ENCODE measurements at places on chromosomes 13 and 19. TPM values are rescaled to one million over a fixed set of nuclear protein-coding genes. Genes with fewer than 3 reads are reported as not detected.

DNA sequence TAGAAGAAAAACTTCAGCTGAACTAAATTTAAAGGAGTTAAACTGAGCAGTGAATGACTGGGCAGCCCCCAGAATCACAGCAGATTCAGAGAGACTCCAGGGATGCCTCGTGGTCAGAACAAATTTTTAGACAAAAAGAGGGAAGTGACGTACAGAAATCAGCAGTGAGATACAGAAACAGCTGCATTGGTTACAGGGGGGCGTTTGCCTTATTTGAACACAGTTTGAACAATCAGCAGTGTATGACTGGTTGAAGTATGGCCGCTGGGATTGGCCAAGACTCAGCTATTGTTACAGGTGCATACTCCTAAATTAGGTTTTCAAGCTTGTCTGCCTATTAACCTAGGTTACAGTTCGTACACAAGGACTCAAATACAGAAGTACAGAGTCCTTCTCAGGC is 2.2 kb upstream of the SPRYD7 start:
- no peak for DNase-seq

- peak; percentile 71 for DNase-seq
Measured at GRCh38 chr13:43307921-43308433, 284.6 kb downstream of the DNAJC15 start.

DNA sequence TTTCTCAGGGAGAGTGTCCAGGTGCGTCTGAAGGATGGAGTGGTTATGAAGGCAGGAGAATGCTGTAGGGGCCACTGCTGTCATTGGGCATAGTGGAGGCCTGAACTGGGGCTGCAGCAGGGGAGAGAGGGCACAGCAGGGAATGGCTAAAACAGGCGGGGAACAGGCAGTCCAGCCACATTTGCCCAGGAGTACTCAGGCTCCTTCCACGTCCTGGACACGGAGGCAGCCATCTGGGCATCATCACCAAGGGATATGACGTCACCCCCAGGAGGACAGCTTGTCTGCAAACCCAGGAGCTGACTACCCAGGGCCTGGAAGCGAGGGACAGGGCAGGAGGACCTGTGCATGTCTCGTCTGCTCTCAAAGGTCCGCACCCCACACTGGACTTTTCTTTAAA is 22.2 kb downstream of the VSTM2B start:
- no peak for DNase-seq

GRCh38 chr13:68064001-68064770 is 834.0 kb upstream of the PCDH9 start:
- DNase-seq: no peak

- DNase-seq: no peak
Measured at GRCh38 chr13:76351541-76352229, 534.5 kb downstream of the KCTD12 start.

DNA sequence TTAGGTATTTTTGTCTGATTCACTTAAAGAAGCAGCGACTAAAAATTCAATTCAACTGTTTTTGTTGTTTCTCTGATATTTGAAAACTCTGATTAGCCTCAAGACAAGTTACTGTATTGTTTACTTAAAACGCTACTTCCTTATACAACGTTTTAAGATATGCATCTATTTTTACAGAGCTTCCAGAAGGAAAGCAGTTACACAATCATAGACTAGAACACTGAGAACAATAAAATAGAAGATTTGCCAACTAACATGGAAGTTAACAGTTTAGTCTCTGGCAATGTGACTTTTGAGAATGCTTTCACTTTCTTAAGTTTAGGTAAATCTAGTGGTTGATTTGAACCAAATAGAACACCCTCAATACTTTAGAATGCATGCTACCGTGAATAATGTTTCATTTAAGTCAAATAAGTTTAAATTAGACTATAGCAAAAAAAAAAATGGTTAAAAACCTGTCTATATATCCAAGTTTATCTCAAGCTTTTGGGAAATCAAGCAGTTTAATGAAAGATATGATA is 614.8 kb downstream of the DACH1 start:
- DNase-seq: no peak

- no peak for DNase-seq
Measured at GRCh38 chr13:109750221-109750775, 36.1 kb downstream of the IRS2 start.

DNA sequence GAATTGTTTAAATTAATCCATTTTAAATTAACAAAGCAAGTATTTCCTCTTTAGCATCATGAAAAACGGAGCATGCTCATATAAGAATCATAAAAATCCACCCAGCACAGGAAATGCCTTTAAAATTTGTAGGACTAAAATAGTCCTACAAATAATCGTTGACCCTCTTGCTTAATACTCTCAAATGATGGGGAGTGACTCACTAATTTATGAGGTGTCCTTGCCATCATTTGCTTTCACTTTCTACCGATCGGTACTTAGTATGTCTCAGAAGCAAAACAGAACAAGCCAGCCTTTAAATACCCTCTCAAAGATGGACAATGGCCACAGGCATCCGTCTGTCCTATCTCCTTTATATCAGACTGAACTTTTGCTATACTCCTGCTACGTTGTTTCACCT is 97.2 kb downstream of the SUCLA2 start:
- DNase-seq: no peak

The NECTIN2 gene
- 70.1 TPM for total RNA-seq

The KANK3 gene
- total RNA-seq: 7.1 TPM

The ALDH16A1 gene
- total RNA-seq: 20.3 TPM

The ZNF490 gene
- total RNA-seq: 6.3 TPM

The ODAD3 gene
- not detected for total RNA-seq
